ENCODE measurements at places on chromosomes 13 and 19.
A peak's percentile ranks its signal among the peaks of the same experiment; 100 is the strongest.

GRCh38 chr19:31317093-31317492 is 32.1 kb downstream of the TSHZ3 start:
- no peak for DNase-seq

- DNase-seq: no peak
These were observed 139.9 kb downstream of the ZNF675 start for GRCh38 chr19:23547156-23547555.

DNA sequence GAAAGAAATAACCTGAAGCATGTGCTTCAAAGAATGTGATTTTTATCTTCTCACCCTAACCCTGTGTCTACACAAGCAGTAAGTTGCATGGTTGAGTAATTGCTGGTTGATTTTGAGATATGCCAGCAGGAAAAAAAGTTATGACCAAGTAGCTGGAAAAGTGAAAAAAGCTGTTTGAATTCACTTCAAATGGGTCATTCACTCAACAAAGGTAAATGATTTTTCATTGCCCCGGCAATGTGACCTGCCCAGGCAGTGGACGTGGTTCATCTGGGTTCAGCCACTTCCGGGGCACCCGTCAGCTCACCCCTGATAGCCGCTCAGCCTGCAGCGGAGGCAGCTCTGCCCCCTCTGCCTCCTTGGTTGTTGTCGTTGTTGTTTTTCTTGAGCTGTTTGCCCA is 18.5 kb downstream of the TNFRSF19 start:
- DNase-seq: no peak

DNA sequence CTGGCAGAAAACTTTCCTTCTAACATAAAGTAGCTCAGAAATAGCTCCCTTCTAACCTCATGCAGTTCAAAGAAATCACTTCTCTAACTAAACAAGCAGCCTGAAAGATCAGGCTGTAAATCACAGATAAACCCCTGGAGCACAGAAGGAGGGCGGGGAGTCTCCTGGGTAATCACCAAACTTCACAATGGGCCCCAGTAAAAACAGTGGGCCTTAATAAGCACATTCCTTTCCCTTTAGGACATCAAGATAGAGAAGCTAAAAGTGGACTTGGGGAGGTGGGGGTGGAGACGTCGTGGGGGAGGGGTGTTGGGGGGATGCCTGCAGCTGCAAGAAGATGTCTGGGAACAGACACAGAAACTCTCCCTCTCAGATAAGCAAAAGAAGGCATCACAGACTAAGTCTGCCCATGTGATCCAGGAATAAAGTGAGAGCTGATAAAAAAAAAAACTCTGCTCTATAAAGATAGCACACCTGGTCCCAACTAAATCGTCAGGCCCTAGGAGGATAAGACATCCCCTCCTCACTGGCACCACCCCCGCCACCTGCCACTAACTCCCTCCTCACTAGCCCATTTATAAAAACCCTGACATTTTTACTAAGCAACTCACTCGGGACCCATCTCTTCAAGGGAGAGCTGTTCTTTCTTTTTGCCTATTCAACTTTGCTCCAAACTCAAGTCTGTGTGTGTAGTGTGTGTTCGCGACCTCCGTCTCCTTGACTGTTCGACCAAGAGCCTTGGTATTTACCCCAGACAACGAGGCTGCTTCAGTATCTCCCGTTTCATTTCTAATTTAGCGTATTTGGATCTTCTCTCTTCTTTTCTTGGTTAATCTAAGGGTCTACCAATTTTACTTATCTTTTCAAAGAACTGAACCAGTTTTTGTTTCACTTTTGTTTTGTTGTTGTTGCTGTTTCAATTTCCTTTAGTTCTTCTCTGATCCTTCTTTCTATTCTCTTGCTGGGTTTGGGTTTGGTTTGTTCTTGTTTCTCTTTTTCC is 31.7 kb downstream of the DNAJC15 start:
- DNase-seq: peak; percentile 44

DNA sequence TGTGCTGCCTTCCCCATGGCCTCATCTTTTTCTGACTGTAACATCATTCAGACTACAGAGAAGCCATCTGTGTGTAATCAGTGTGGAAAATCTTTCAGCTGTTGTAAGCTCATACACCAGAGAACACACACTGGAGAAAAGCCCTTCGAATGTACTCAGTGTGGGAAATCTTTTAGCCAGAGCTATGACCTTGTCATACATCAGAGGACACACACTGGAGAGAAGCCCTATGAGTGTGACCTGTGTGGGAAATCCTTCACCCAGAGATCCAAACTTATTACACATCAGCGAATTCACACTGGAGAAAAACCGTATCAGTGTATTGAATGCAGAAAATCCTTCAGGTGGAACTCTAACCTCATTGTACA is 17.2 kb upstream of the ZNF8 start:
- no peak for DNase-seq

GRCh38 chr13:37085606-37086005 is 19.9 kb downstream of the CSNK1A1L start:
- no peak for DNase-seq

GRCh38 chr19:15291548-15292021 is 40.8 kb downstream of the BRD4 start:
- DNase-seq: peak; percentile 29

GRCh38 chr13:34417896-34418295 is 524.2 kb upstream of the NBEA start:
- no peak for DNase-seq

DNA sequence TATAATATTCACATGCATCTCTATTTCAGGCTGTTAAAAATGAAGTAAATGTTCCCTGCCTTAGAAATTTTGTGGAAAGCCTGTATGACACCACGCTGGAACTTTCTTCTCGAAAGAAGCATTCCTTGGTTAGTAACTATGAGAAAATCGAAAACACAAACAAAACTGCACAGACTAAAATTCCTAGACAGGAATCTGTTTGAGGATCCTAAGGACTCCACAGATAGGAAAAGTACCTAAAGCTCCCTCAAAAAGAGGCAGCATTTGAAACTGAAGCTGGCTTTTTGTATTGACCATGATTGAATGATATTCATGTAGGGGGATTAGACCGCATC is 103.4 kb downstream of the FRY start:
- DNase-seq: no peak

DNA sequence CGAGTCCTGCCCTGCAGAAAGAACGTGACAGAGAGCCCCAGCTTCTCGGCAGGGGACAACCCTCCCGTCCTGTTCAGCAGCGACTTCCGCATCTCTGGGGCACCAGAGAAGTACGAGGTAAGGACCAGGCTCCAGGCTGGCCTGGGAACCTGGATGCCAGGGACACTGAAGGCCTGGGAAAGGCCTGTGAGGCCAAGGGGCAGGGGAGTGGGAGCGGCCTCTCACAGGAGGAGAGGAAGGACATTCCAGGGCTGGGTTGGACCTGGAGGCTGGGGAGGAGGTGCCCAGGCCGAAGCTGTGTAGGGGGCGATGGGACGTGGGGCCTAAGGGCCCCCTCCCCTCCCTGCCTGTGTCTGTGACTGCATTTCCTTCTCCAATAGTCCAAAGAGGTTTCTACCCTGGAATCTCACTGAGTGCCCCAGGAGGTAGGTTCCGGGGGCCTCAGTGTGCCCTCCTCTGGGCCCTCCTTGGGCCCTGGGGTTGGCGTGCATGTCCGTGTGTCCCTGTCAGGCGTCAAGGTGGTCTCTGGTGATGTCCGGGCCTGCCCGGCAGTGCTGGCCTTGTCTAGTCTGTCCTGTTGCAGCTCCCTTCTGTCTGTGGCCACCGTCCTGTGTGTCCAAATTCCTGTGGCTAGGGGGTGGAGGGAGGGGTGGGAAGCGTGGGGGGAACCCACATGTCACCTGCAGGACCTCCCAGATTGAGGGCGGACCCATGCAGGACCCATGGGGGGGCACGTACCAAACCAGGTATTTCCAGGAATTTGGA is 16.9 kb upstream of the CD22 start:
- DNase-seq: no peak

DNA sequence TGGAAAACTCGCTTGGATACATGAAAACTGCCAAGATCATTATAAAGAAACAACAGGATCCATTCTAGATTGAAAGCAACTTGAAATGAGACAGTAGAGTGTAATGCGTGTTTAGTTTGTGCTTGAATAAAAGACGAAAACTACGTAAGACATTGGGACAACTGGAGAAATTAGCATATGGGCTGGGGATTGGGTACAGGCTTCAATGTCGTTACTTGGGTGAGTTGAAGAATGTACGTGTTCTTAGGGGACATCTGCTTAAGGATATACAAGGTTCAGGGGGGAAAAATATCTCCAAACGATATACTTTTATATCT is 471 bp upstream of the ERVK3-1 start:
- no peak for DNase-seq

GRCh38 chr19:44567745-44568144 is 38.3 kb upstream of the CEACAM20 start:
- DNase-seq: no peak

- DNase-seq: no peak
These were observed 372.4 kb downstream of the SUCLA2 start for GRCh38 chr13:47628666-47629065.

DNA sequence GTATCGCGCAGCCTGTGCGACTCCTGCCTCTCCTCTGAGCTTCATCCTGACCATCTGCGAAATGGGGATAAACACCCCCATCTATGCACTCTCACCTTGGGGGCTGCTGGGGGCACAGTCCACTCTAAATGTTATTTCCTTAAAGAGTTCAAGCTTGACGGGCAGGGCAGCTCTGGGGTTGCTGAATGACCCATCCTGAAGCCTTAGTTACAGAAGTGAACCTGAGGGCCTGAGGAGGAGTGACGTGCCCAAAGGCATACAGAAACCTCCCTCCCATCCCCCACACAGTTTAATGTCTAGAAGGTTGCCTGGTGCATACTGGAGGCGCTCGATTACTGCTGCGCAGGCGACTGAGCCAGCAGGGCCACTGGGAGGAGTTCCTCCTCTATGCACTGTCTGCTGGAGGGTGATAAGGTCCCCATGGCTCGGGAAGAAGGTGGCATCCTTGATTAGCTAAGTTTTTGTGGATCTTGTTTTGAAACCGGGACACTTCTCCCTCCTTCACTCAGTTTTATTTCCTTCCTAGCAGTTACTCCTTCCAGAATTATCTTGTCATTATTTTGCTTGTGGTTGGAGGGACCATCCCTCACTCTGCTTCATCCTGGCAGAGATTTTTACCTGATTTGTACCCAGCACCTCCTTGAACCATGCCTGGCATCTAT is 572 bp upstream of the FKBP8 start:
- DNase-seq: peak; percentile 100

DNA sequence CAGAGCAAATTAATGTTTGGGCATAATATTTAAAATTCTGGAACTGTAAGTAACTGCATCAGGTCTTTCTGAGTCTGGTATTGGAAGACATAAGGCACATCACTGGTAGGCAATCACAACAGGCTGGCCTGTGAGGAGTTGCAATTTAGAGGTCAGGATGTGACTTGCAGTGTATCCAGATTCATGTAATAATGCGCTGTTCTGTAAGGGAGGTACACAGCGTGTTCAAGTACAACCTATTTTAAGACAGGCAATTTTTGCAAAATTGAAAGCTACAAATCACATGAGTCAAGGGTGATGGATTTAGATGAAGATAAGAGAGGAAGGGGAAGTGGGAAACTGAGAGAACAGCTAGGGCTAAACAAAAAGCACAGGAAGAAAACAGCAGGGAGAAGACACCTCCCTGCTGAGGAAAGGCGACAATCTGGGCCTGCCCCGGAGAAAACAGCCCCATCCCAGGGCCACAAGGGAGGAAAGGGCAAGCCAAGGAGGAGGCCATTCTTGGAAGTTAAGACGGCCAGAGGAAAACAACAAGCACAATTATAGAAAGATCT is 138.1 kb downstream of the LACC1 start:
- DNase-seq: no peak

DNA sequence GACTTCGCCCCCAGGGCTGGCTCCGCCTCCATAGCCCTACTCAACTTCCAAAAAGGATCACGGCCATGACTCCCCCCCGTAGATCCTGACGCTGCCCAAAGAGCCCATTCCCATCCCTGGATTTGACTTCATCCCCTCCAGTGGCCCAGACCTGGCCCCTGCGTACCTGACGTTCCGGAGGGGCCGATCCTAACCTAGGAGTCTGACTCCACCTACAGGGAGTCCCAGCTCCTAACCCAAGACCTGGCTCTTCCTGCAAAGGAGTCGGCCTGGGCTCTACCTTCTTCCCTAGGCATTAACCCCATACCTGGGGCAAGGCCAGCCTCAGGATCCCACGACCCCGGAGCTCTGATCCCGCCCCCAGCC is 10.8 kb downstream of the STAP2 start:
- no peak for DNase-seq

DNA sequence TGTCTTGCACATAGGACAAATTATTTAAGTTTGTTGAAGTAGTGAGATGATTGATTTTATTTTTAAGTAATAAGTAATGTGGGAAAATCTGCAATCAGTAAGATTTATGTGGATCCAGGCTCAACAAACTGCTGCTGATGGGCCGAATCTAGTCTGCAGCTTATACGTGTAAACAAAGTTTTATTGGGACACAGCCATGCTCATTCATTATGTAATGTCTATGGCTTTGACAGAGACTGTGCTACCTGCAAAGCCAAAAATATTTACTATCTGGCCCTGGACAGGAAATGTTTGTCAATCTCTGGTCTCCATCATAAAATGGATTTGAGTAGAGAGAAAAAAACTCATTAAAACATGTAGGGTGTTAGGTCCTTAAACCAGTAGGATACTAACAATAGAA is 728.0 kb downstream of the GPC5 start:
- no peak for DNase-seq

GRCh38 chr19:55640043-55640576 is 692 bp upstream of the ZNF580 start:
- peak; percentile 82 for DNase-seq

DNA sequence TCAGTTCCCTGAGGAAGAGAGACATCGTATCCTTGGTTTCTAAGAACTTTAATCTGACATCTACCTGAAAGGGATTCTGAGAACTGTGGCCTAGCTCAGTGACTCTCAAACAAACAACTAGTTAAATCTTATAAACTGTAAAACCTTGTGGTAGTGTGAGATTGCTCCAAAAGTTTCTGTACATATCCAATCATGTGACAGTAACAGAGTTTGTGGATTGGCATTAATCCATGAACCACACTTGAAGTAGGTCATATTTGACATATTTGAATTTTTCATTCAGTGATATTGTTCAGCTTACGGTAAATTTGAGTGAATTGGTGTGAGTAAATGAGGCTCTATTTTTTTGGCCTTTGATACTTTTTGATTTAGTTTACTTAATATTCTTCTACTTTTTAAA is 15.0 kb downstream of the TDRD3 start:
- no peak for DNase-seq

GRCh38 chr13:74555276-74555625 is 421.0 kb upstream of the KLF12 start:
- no peak for DNase-seq

GRCh38 chr13:42626176-42626860 is 52.4 kb downstream of the TNFSF11 start:
- DNase-seq: no peak

- no peak for DNase-seq
These were observed 481 bp downstream of the FGF22 start for GRCh38 chr19:640161-640558.
